ENCODE measurements at places on chromosomes 4 and X.

- no peak for DNase-seq
Measured at GRCh38 chr4:36088542-36088941, 155.8 kb downstream of the ARAP2 start.

DNA sequence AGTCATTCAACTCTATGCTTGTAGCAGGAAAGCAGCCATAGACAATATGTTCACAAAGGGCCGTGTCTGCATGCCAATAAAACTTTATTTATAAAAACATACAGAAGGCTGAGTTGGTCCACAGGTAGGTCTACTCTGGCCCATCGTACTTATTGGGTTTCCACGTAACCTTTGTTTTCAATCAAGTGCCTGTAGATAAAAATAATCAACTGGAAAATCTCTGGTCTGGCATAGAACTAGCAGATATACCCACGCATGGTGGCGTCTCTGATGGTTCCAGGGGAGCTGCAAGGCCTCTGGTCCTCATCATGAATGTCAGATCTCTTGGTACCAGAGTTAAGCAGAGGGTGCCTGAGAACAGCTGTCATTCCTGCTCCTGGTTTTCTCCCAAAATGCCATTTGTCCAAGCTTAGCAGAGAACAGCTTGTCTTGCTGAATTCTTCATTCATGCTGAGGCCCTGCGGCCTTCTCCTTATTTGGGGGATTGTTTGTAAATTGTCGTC is 31.4 kb upstream of the JAKMIP1 start:
- DNase-seq = no peak

DNA sequence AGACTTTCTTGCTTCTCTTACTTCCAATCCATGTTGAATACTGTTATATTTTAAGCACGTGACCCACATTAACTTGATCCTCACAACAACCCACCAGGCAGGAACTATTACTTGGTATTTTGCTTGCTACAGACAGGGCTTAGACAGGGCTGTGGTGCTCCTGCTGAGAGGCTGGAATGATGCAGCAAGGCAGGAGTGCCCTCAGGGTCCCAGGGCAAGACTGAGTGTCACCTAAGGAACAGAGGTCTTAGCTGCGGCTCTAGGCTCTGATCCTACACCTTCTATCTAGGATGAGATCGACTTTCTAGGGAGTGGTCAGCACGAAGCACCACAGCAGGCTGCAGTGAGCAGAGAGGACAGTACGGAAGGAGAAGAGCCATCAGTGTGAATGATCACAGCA is 20.0 kb downstream of the TAPT1 start:
- DNase-seq = no peak

DNA sequence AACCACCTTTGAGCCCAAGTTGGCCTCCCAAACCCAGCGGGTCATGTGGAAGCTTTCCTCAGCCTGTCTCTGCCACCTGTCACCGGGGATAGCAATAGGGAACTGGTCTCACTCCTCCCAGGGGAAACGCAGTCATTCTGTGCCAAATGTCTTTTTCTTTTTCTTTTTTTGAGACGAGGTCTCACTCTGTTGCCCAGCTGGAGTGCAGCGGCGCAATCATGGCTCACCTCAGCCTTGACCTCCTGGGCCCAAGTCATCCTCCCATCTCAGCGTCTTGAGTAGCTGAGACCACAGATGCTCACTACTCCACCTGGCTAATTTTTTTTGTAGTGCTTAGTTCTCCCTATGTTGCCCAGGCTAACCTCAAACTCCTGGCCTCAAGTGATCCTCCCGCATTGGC is 40.3 kb downstream of the MED28 start:
- DNase-seq = no peak

GRCh38 chr4:90958256-90958895 is 831.2 kb downstream of the CCSER1 start:
- no peak for DNase-seq

DNA sequence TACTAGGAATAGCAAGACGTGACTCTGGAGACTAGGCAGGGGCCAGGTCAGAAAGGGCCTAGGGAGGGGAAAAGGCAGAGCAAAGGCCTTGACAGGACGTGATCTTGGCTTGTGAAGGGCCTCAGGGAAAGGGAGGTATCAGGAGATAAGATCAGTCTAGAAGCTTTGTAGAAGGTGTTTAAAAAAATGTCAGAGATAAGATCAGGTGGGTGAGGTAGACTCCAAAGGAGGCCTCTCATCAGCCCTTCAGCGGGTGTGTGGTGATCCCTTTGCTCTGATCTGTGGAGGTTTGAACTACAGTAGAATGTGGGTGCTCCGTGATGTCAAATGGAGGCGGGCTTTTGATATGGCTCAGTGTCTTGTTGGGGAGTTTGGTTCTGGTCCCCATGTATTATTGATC is 78.8 kb upstream of the PRPS1 start:
- DNase-seq = no peak

DNA sequence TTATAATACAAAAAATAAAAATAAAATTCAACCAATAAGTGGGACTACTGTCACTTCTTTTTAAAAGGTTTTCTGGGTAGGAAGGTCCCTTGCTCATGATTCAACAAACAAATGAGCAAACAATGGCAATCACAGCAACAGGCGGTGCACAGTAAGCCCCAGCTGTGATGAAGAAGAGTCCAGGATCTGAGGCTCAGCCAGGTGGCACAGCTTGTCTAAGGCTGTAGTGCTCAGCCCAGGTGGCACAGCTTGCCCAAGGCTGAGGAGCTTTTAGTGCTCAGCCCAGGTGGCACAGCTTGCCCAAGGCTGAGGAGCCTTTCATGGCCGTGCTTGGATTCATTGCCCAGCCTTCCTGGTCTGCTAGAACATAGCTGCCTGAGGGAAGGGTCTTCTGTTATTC is 75.0 kb downstream of the ZFYVE28 start:
- no peak for DNase-seq

DNA sequence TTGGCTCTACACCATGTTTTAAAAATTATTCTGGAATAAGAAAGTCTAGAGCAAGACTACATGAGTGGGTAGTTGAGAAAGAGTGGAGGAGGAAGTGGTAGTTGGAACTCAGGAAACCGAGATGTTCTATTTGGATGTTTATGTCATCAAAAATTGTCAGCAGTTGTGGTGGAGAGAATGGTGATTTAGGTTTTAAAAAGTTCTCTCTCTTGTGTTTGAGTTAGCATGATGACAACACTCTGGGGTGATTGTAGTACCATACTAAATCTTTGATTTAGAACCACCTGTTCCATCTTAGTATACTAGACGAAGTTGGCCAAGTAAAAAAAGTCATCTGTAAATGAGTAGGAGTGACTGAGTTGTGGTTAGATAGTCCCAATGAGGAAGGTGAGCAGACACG is 40.7 kb downstream of the KLHL2 start:
- no peak for DNase-seq

All from hypothalamus (tissue), 51 donors.